A549 treated with RU486 at 1 μM for 4 hours (cell line): ENCODE measurements at places on chromosomes 11 and 22. TPM values are rescaled to one million over a fixed set of nuclear protein-coding genes. Genes with fewer than 3 reads are reported as not detected.

Gene SAC3D1
- 35.9 to 63.7 TPM (median 56.6 TPM) in 5 replicates for total RNA-seq

Gene OR8G5
- not detected in 5 replicates for total RNA-seq

Gene MMP8
- not detected in 5 replicates for total RNA-seq

Gene NTM
- not detected in 5 replicates for total RNA-seq

Gene SLC43A1
- total RNA-seq, result 1.8 to 3.4 TPM (median 3.1 TPM) in 5 replicates

Gene OR1S2
- not detected in 5 replicates for total RNA-seq

Gene VPREB1
- total RNA-seq, result not detected in 5 replicates
